ENCODE measurements at places on chromosomes 2 and 18. TPM values are rescaled to one million over a fixed set of nuclear protein-coding genes. Genes with fewer than 3 reads are reported as not detected.

DNA sequence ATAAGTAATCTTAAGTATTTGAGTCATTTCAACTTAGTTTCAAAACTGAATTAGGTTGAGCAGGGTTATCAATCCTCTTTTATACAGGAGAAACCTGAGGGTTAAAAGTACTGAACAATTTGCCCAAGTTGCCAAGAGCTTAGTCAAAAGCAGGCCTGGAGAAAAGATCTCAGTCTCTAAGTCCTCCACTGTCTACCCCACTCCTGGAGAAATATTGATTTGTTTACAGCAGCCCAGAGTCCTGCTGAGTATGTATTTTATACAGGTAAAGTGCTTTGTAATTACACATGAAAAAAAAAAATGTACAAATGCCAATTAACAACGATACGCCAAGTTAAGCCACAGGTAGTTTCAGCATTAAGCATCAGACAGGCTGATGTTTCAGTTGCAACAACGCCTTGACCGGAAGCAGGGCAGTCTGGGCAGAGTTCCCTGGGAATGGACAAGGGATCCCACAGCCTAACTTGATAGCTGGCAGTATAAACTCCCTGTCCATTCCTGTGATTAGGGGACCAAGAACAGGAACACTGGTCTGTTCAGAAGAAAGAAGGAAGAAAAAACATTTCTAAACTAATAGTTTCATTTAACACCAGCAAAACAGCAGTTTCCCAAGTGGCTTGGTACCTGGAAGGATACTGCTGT, 132.9 kb downstream of the MYO5B start:
- no peak for DNase-seq

Gene ZNF892
- 4.8 TPM for total RNA-seq

DNA sequence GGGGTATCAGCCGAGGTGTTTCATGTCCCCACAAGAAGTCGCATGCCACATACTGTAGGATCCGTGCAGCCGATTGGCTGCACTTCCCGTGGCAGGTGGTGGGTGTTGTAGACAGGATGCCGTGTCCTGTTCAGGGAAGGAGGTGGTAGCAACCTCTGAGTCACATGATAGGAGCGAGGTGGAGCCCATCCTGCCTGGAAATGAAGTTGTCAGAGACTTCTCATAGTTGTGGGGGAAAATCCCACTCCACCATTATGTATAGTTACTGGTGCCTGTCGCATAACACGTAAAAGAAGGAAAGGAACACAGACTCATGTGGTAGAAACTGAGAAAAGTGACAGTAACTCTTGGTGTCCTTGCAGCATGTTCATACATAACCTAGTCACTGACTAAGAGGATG, 91.4 kb upstream of the IL1R2 start:
- DNase-seq = no peak

DNA sequence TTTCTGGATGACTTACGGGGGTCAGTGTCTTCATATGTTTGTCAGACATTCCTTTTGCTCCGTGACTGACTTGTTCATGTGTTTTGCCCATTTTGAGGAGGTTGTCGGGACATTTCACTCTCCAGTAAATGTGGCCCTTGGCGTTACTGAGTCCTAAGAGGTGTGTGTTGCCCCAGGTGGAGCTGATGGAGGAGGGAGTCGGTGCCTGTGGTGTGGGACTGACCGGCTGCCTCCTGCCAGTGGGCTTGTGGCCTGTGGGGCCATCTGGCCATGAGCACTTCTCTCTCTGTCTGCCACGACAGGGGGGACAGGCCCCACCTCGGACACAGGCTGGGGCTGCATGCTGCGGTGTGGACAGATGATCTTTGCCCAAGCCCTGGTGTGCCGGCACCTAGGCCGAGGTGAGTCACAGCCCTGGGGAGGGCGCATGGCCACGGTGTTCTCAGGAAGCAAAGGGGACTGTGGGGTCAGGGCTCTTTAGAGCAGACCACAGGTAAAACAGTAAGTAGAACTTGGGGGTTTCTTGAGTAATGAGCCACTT, 15.8 kb downstream of the ATG4B start:
- DNase-seq = no peak

DNA sequence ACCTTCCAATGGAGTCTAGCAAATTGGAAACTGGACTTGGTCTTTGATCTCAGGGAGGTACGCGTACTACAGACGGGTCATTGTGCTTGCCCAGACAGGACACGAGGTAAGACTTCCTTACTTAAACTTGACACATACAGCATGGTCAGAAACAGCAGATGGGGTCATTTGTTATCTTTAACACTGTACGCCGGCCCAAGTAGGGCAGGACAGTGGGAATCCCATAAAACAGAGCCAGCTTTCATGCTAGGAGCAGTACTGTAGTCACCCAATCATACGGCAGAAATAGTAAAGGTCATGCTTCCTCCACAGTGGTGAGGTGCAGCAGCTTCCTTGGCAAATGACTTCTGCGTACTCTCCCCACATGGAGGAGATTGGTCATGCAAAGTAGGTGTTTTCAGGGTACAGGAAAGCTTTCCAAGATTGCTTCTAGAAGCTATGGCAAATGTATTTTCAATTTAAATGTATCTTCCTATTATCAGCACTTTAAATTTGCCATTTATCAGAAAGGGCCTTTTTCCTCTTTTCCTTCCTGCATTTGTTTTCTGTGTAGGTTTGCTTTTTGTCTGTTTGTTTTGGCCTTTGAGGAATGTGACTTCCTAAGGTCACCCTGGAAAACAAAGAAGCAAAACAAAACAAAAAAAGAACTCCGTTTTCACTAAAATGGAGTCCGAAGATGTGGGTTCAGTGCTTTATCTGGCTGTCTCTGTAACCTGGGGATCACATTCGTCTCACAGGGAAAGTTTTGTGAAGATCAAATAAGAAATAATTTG, 74.0 kb upstream of the DSG1 start:
- DNase-seq = no peak
